ENCODE measurements at places on chromosomes 11 and 22. TPM values are rescaled to one million over a fixed set of nuclear protein-coding genes. Genes with fewer than 3 reads are reported as not detected.

TSGA10IP gene
- total RNA-seq = not detected

SPON1 gene
- total RNA-seq = 0.29 TPM

PAMR1 gene
- total RNA-seq = not detected

DCDC1 gene
- not detected for total RNA-seq

IL17REL gene
- not detected for total RNA-seq

EXPH5 gene
- total RNA-seq = 0.65 TPM

LRRC56 gene
- 2.2 TPM for total RNA-seq

MPZL3 gene
- total RNA-seq = 69.3 TPM

CD248 gene
- 0.10 TPM for total RNA-seq

DSCAML1 gene
- not detected for total RNA-seq

P2RY6 gene
- total RNA-seq = not detected

ZP1 gene
- total RNA-seq = not detected

KDM4E gene
- total RNA-seq = not detected

CTSD gene
- 92.1 TPM for total RNA-seq

SYVN1 gene
- 42.3 TPM for total RNA-seq

DDX10 gene
- total RNA-seq = 68.4 TPM

TMEM45B gene
- 0.24 TPM for total RNA-seq

BEST1 gene
- not detected for total RNA-seq

OR6A2 gene
- 0.31 TPM for total RNA-seq

Measured in activated T-helper 1 cell treated with anti-CD3 and anti-CD28 coated beads, Interleukin-12 subunit alpha, Interleukin-12 subunit beta, Interleukin-2, Interleukin-4 antibody, amounts not matched to agents 30 ng/mL and 10 ng/mL and 1 ng/mL, durations not matched to agents 14 hours and 24 hours and 36 hours (primary cell).